Stimulated activated CD8-positive, alpha-beta memory T cell treated with anti-CD3 and anti-CD28 coated beads, Interleukin-15, amount 100 ng/mL, for 48 hours (primary cell): ENCODE measurements at places on chromosomes 3 and 15.

GRCh38 chr15:65085207-65085753 lies 8.7 kb downstream of the KBTBD13 start:
- DNase-seq = no peak

DNA sequence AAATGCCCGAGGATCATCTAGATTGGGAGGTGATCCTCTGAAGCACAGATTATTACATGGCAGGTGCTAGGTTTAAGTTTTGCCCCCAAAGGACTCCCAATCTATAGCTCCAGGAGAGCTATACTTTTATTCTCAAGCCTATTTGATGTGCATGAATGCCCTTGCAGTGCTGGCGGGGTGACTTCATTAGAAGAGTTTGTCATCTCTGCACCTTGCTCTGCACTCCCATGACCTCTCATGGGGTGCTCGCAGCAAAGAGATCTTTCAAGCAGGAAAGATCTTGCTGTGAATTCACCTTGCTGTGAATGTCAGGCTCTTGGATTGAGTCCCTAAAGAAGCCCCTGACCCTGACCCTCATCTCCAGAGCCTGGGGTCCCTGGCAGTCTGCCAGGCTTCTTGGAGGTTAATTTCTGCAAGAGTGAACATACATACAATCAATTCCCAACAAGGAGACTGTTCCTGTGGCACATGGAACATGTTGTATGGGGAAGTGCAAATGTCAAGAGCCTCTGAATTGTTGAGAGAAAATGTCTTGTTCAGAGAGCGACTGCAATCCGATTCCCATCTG lies 45.9 kb downstream of the FAM43A start:
- DNase-seq = no peak

DNA sequence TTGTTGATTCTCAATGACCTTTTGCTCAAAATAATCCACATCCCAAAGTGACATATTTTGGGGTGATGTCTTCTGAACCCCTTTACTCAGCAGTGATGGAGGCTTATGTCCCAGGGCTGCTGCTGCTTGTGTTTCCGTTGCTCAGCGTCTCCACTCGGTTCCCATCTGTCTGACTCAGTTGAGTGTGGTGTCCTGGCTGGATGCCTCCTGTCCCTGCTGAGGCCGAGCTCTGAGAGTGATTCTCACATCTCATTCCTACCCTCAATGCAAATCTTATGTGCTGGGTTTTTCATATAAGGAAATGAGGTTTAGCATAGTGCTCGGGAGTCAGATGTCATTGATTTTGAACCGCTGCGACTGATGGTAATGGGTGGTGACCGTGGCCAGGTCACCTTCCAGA lies 247.4 kb downstream of the GABRG3 start:
- no peak for DNase-seq

- no peak for DNase-seq
These were observed 256.0 kb downstream of the OCA2 start for GRCh38 chr15:27843146-27843545.

DNA sequence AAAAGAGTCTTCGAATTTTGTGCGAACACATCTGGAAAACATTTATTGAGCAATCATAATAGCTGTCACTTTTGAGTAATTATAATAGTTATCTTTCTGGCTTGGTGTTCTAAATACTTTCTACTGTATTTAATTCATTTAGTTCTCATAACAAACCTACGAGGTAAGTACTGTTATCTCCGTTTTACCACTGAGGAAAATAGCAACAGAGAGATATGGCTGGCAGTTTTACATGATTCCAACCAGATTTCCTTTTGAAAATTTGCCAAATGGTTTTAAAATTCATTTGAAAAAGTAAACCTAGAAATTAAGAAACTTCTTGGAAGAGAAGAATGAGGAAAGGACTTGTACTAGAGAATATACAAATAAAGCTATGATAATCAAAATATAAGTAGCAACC lies 37.3 kb upstream of the MGA start:
- DNase-seq = no peak

GRCh38 chr3:46607603-46608028 lies 4.7 kb upstream of the FAM240A start:
- no peak for DNase-seq

DNA sequence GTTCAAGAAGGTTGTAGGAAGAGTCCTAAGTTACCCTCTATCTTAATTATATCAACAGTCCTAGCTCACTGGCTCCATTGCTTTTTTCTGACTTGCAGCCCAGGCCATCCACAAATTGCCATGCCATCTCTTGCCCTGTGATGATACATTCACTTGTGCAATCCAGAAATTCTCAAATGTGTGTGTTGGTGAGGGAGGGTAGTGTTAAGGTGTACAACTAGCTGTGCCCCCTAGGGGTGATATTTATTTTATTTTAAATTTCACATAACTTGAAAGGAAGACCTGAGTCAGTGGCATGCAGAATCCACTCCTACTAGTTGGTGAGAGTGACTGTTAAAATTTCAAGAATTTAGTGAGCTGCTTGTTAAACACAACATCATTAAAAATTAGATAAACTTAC lies 156.1 kb upstream of the ANKRD28 start:
- no peak for DNase-seq

- DNase-seq = no peak
These were observed 316.1 kb upstream of the TPRG1 start for GRCh38 chr3:188855675-188856074.

DNA sequence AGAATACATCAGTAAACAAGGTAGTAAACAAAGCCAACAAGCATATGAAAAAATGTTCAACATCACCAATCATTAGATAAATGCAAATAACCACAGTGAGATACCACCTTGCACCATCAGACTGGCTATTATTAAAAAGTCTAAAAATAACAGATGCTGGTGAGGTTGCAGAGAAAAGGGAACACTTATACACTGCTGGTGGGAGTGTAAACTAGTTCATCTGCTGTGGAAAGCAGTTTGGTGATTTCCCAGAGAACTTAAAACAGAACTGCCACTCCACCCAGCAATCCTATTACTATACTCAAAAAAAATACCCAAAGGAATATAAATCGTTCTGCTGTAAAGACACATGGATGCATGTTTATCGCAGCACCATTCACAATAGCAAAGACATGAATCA lies 30.3 kb upstream of the ZBTB38 start:
- no peak for DNase-seq

DNA sequence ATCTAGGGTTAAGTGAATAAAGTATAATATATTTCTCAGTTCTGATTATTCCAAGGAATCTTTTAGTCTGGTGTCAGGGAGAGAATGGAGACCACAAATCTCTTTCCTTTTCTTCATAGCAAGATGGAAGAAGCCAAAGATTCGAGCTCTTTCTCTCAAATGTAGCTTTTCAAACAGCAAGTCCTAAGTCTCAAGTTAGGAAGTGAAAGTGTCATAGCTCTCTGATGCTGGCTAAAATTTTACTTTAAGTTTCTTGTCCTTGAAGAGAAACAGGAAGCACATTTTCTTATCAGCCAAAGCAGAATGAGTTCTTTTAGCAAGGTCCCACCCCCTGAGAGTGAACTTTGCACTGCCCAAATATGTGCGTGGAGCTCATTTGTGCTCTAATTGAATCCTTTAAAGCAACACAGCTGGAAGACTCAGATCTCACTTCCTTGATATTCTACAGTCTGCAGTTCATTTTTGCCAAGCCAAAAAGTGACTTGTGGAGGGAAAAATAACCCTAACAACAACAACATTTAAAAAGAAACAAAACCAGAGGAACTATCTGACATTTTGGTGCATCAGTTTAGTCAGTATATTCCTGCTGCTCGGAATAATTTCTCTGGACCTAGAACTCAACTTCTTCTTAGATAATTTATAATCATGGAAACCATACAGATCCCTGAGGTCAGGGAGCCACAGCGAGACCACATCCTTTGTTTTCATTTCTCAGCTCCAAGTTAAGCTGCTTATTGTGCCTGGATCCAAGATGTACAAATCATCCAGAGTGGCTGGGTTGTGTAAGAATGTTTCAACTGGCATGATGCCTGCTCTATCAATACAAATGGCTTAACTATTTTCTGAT lies 238.7 kb upstream of the P2RY1 start:
- DNase-seq = no peak

DNA sequence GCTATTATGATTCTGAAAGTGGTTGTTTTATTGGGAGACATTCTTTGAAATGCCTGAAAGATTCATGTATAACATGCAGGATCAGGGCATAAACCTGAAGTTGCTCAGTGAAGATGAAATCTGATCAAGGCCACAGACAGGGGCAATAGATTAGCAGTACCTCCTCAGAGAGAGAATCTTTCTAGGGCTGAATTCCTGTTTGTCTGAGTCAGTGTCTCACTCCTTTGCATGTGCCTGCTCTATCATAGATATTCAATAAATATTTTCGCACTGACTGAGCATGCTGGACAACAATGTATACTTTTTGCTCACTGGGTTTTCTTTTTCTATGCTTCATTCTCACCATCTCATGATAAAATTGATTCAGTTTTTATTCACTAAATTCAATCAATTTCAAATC lies 49.8 kb upstream of the PFN2 start:
- DNase-seq = no peak

DNA sequence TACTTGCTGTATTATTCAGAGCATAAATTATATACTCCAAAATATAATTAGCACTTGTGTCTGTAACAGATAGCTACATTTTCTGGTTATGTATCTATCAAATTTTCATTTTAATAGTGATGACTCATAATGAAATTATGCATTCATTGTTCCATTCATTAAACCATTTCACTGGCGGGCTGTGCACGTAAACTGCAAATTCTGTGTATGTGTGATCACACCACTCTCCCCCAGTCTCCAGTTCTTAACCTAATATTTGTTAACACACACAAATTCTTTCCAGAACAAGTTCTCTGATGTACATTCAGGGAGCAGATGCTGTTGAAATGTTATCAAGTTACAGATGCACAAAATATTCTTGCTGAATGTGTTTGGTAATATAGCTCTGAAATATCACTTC lies 3.8 kb upstream of the KCNMB2 start:
- no peak for DNase-seq

- DNase-seq = no peak
These were observed 2.3 kb upstream of the SOX14 start for GRCh38 chr3:137761563-137762503.

DNA sequence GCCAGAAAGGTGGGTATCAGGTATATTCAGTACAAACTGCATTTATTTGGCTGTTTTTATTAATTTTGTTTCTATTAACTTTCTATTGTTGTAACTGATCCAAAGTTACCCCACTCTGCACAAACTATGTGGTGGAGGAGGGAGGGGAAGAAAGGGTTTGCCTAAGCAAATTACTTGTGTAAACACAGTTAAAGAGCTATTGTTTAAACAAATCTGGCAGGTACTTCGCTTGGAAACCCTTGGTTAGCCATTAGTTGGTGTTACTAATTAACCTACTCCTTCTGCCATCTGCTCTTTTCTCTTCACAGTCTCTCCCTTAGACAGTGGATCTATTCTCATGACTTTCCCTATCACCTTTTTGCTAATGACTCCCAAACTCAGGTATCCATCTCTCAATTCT lies 328.4 kb upstream of the NECTIN3 start:
- no peak for DNase-seq

GRCh38 chr3:182713743-182714517 lies 79.4 kb upstream of the ATP11B start:
- no peak for DNase-seq

DNA sequence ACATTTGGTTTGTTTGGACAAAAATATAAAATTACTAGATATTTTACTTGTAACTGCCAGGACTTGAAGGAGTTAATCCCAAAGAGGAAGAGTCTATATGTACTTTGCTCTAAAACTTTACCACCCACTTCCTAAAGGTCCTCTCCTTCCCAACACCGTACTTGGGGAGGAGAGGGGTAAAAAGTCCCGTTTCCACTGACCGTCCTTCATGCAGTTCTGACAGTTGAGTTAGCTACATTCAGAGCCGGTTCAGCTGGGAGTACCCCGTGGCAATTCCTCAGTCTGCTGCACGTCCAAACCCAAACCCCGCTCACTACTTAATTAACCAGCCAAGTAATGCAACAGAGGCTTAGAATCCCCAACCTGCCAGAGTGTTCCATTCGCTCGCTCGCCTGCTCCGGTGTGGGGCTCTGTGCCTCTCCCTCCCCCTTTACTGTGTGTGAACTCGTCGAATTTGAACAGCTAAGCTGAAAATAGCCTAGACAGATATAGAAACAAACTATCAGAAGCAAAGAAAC lies 519.7 kb downstream of the FOXP1 start:
- DNase-seq = peak; percentile 42

DNA sequence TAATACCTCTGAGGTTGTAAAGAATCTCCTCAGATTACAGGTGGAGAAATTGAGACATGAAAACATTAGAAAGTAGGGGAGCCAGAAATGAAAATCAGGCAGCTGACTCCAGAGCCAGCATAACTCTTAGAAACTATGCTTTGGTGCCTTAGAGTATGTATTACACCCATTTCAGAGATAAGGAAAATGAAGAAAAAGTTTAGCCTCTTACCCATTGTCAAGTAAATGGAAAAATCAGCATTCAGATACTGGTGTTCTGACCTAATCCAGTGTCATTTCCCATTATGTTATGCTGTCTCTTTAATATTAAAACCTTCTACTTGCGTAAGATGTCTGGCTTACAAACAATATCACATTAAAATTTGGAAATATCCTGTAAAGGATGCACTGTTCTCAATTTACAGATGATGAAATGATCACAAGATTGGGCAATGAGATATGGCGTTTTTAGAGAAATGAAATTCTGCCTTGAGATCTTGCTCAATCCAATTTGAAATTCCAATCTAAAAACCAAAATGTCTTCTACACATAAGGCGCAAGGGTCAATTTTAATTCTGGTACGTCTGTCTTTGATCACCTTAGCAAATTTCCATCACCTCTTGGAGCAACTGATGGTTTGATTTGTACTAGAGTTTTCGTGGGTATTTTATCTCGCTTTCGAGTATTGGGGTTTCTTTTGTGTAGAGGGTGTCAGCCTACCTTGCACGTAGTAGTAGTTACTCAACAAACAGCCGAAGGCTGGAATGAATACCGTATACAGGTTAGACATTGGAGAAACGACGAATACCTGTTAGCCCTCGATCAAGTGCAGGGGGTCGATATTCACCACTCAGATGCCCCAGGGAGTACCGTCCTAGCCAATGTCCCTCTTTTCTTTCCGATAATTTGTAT lies 902 bp upstream of the ZCWPW2 start:
- no peak for DNase-seq

GRCh38 chr3:34626699-34627098 lies 828.3 kb downstream of the PDCD6IP start:
- DNase-seq = no peak

GRCh38 chr3:122151480-122151879 lies 32.0 kb upstream of the CASR start:
- DNase-seq = no peak
